Neural progenitor cell (in vitro differentiated cells): ENCODE measurements at places on chromosomes 3 and 15. TPM values are rescaled to one million over a fixed set of nuclear protein-coding genes. Genes with fewer than 3 reads are reported as not detected.

DNA sequence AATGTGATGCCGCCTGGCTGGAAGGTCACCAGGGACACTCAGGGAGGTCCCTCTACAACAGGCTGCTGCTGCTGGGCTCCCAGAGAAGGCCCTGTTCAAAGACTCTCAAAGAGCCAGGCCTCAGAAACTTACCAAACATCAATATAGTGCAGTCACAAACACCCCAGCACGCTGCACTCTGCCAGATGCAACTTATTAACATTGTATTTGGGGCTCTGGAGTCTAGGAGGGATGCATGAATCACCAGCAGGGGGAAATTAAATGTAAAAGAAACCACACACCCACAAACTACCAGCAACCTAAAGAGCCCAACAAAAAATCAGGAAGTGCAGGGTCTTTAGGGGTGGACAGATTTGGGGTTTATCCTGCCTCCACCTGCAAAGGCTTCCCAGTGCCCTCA, 74.6 kb upstream of the SPATA12 start:
- no peaks in the 10 kb centered on the region for H3K4me1 ChIP-seq
- H3K27ac ChIP-seq = no peak overlapping the region
- H3K27me3 ChIP-seq = peaks cover 13% of the 10 kb centered on the region
- no peak for DNase-seq
- no peak overlapping the region for H3K4me3 ChIP-seq

DNA sequence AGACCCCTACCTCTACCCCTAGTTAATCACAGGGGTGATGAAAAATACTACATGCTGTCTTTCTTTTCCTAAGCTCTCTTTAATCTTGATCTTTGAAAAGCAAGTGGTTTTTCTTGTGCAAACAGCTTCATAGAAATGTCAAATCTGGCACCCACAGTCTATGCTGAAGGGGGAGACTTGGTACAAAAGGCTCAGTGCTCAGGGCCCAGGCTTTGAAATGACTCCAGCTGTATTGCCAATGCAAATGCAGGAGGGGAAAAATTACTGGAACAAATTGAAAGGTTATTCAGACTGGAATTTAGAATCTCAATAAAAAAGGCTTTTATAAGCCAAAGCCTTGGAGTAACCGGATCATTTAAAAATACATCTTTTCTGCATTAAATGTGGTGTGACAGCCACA, 223.9 kb downstream of the LRTM1 start:
- H3K27ac ChIP-seq = peak overlapping the region; percentile 65
- DNase-seq = no peak

Gene PIF1
- 50.8 and 111 TPM in 2 replicates for total RNA-seq

DNA sequence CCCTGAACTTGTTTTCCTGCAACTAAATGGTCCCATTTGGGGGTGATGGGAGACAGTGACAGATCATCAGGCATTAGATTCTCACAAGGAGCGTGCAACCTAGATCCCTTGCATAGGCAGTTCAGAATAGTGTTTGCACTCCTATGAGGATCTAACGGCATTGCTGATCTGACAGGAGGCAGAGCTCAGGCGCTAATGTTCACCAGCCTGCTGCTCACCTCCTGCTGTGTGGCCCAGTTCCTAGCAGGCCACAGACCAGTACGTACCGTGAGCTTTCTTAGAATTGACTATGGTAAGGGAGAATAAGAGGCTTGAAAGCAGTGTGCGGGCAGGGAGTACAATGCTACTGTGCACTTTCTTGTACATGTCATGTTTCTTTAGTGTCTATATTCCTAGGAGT, 17.6 kb upstream of the PLA2G4E start:
- no peak for DNase-seq
- H3K4me1 ChIP-seq = no peaks in the 10 kb centered on the region
- H3K27me3 ChIP-seq = no peaks in the 10 kb centered on the region

DNA sequence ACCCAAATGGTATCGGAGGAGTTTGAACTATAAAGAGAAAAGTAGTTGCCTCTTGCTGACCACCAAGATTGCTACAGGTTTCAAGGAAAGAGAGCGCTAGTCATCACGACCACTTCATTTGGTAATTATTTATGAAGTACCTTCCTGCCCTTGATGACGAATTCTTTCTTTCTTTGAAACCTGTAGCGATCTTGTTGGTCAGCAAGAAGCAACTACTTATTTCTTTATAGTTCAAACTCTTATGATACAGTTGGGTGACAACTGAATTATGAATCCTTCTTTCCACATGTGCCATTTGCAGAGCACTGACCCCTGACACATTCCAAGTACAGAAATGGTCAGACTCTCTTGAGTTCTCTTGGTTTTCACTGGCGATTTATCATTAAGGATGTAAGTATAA, 46.8 kb downstream of the THRB start:
- H3K36me3 ChIP-seq = no peaks in the 10 kb centered on the region
- no peaks in the 10 kb centered on the region for H3K27me3 ChIP-seq
- H3K4me1 ChIP-seq = no peaks in the 10 kb centered on the region
- H3K4me3 ChIP-seq = no peak overlapping the region

GRCh38 chr3:105402287-105402801, 35.6 kb downstream of the ALCAM start:
- H3K27me3 ChIP-seq = no peaks in the 10 kb centered on the region
- peak; percentile 12 for DNase-seq
- H3K4me1 ChIP-seq = no peaks in the 10 kb centered on the region

GRCh38 chr15:84871428-84871985, 13.0 kb upstream of the SLC28A1 start:
- H3K27me3 ChIP-seq = no peaks in the 10 kb centered on the region
- no peak overlapping the region for H3K4me3 ChIP-seq
- H3K4me1 ChIP-seq = no peaks in the 10 kb centered on the region
- no peak overlapping the region for H3K27ac ChIP-seq
- H3K36me3 ChIP-seq = no peaks in the 10 kb centered on the region
- DNase-seq = no peak

DNA sequence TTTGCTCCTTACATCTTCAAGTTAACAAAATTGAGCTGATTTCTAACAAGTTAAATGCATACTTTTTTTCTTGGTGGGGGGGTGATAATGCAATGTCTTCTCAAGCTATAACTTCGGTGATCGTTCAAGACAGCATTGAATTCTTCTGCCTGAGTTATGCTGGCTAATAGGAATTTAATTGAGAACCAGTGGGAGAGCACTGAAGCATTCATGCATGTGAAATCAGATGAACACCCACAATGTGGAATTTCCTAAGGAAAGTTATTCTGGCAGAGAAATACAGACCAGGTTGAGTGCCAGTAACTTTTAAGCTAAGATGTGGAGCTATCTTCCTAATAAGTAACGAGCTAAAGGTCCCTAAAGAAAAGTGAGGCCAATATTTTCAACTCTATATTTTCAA, 3.0 kb downstream of the SPATA16 start:
- H3K4me3 ChIP-seq = no peak overlapping the region
- no peaks in the 10 kb centered on the region for H3K27me3 ChIP-seq
- peaks cover 29% of the 10 kb centered on the region for H3K4me1 ChIP-seq
- H3K36me3 ChIP-seq = no peaks in the 10 kb centered on the region

Gene SI
- total RNA-seq = not detected in 2 replicates

Gene NPAP1
- 0.06 TPM in 1 of 2 replicates, not detected in the other for total RNA-seq

GRCh38 chr3:3160826-3161225, 18.7 kb downstream of the CRBN start:
- H3K27me3 ChIP-seq = no peaks in the 10 kb centered on the region
- H3K4me1 ChIP-seq = no peaks in the 10 kb centered on the region
- H3K4me3 ChIP-seq = no peak overlapping the region
- H3K27ac ChIP-seq = no peak overlapping the region
- peaks cover 23% of the 10 kb centered on the region for H3K36me3 ChIP-seq

DNA sequence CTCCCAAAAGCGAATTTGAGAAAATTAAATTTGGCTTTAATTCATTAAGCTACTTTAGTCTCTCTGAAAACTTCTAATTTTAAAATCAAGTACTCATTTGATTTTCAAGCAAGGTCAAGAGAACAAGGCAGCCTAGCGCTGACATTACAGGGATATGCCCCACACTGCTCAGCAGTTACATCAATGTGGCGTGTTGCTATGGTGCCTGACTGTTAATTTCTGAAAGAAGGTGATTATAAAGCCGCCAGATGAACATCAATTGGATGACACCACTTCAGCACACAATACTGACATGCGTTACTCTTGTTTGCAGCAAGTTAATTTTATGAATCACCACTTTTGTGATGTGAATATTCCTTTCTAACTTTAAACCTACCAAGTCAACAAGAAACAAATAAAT, 284.4 kb downstream of the FOXP1 start:
- no peaks in the 10 kb centered on the region for H3K36me3 ChIP-seq
- H3K4me1 ChIP-seq = peaks cover 49% of the 10 kb centered on the region
- DNase-seq = no peak
- H3K27ac ChIP-seq = no peak overlapping the region
- no peak overlapping the region for H3K4me3 ChIP-seq

GRCh38 chr15:63858448-63858847, 24.7 kb upstream of the HERC1 start:
- H3K4me1 ChIP-seq = no peaks in the 10 kb centered on the region
- H3K27ac ChIP-seq = no peak overlapping the region
- no peak for DNase-seq
- no peaks in the 10 kb centered on the region for H3K27me3 ChIP-seq
- no peaks in the 10 kb centered on the region for H3K36me3 ChIP-seq
- H3K4me3 ChIP-seq = no peak overlapping the region

Gene LRRIQ4
- total RNA-seq = not detected in 2 replicates

GRCh38 chr15:99131441-99132023, 26.7 kb downstream of the SYNM start:
- H3K4me1 ChIP-seq = no peaks in the 10 kb centered on the region
- DNase-seq = no peak
- H3K36me3 ChIP-seq = no peaks in the 10 kb centered on the region
- no peak overlapping the region for H3K27ac ChIP-seq
- no peaks in the 10 kb centered on the region for H3K27me3 ChIP-seq
- H3K4me3 ChIP-seq = no peak overlapping the region

GRCh38 chr3:122021811-122022401, at the start of gene ILDR1:
Gene ILDR1 (minus strand): TSS chr3:122022247. CDS start chr3:122022077, 170 bp downstream.
- DNase-seq = peak; percentile 48
- no peaks in the 10 kb centered on the region for H3K4me1 ChIP-seq
- H3K27ac ChIP-seq = no peak within 1 kb of the TSS
- H3K36me3 ChIP-seq = no peaks in the 10 kb centered on the region

- H3K4me1 ChIP-seq = peaks cover 13% of the 10 kb centered on the region
- no peak overlapping the region for H3K4me3 ChIP-seq
- H3K36me3 ChIP-seq = no peaks in the 10 kb centered on the region
- H3K27ac ChIP-seq = no peak overlapping the region
- no peaks in the 10 kb centered on the region for H3K27me3 ChIP-seq
Measured at GRCh38 chr15:62975515-62975914, 67.0 kb upstream of the TPM1 start.

Gene TTLL13
- 0.19 TPM in 1 of 2 replicates, not detected in the other for total RNA-seq

GRCh38 chr15:99275525-99276128, 24.3 kb downstream of the LRRC28 start:
- H3K27me3 ChIP-seq = no peaks in the 10 kb centered on the region
- no peak for DNase-seq
- no peak overlapping the region for H3K27ac ChIP-seq
- no peaks in the 10 kb centered on the region for H3K36me3 ChIP-seq
- H3K4me1 ChIP-seq = peaks cover 4% of the 10 kb centered on the region
- H3K4me3 ChIP-seq = no peak overlapping the region

Gene ACTC1
- 3.8 and 3.9 TPM in 2 replicates for total RNA-seq

- no peak for DNase-seq
- H3K27me3 ChIP-seq = no peaks in the 10 kb centered on the region
- H3K4me1 ChIP-seq = peaks cover 6% of the 10 kb centered on the region
- H3K27ac ChIP-seq = no peak overlapping the region
Measured at GRCh38 chr3:45387636-45388348, 584 bp upstream of the LARS2 start.

Gene CHST13
- 0.09 and 0.34 TPM in 2 replicates for total RNA-seq
